Stimulated activated CD8-positive, alpha-beta memory T cell treated with anti-CD3 and anti-CD28 coated beads, Interleukin-7, amount 100 ng/mL, for 1 hour (primary cell): ENCODE measurements at places on chromosomes 5 and 9.

DNA sequence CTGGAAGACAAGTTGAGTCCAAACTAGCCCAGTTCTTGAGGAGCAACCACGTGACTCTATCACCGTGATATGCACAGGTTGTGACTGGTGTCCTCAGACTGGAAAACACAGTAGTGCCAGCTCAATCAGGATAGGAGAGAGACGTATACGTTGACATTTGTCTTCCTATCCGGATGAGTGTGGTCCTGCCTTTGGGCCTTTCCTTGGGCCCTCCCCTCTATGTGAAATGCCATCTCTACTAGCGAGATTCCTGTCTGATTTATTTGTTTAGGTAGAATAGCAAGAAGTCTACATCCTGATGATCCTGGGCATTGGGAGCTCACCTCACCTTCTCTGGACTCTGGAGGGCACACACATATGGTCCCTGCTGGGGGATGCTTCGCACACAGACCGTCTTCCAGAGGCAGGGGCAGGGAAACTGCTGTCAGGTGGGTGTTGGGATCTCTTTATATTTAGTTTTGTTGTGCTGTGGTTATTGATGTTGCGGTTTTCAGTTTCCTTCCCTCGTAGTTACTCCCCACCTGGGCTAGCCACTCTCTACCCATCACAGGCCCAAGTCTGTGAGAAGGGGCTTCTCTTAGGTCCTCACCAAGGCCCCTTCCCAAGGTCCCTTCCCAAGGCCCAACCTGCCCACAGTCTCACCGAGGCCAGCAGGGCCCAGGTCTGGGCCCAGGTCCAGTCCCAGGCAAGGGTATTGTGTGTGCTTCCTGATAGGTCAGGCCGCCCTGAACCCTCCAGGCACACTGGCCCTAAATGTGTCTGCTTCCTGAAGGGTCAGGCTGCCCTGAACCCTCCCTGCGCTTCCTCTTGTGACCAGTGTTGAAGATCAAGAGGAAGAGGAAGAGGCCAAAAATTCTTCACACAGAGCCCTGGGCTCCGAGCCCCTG, 19.0 kb upstream of the SPINK4 start:
- DNase-seq = no peak

- DNase-seq = no peak
Measured at GRCh38 chr5:107502676-107503060, 168.1 kb downstream of the EFNA5 start.

GRCh38 chr9:131433302-131433854, 39.5 kb downstream of the PRRC2B start:
- no peak for DNase-seq

DNA sequence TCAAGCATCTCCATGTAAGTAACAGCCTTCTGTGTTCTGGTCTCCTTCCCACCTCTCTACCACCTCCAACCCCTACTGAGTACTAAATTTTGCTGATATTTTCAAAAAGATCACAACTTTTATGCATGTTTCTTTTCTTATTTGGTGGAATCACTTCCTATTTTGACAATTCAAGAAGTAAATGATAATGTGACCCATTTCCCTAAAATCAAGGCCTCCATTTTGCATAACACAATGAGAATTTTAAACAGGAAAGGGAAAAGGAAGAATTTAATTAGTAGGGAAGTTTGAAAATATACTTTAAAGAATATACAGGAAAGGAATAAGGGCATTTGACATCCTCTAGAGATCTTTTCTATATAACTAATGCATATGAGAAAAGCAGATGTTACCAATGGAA, 212.9 kb upstream of the RASA1 start:
- DNase-seq = no peak

- DNase-seq = no peak
Measured at GRCh38 chr9:34581318-34581717, 8.2 kb downstream of the CNTFR start.

DNA sequence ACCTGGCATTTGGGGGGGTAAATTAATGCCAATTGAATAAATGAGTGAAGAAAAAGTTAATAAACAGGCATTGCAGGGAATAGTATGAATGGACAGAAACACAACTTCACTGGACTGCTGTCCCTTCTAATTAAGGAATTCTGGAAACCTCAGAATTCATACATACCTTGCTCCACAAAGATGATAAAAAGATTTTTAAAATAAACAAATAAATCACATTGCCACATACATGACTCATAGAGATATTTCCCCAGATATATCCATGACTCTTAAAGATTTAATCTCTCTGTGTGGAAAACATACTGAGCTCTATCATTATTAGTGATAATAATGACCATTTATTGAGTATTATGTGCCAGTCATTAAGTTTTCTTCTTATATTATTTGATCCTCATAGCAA, 469.0 kb upstream of the MEF2C start:
- no peak for DNase-seq

DNA sequence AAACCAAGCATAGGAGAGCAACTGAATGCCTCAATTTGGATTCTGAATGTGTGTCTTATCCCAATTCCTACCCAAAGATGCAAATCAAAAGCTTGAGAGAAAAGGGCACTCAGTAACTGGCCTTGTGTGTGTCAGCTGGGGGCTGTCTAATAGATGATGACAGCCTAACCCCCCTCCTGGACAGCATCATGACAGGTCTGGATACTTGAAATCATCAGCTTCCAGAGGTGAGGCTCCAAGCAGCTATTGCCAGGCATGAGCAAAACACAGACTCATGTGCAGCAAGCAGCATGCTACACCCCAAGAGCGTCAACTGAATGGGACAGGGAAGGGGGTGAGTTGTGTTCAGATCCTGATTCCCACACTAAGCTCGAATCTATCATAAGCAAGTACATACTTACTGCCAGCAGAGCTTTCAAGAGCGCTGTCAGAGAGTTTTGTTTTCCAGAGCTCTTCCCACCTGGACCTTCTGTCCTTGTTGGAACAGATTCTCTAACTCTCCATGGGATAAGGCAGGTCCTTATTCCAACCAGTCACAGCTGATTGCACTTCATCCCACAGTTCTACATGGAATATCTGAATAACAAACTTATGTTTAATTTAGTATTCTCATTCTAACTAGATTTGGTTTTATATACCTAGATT, 467.5 kb downstream of the DTWD2 start:
- no peak for DNase-seq

GRCh38 chr9:131335368-131335755, 45.8 kb downstream of the PLPP7 start:
- DNase-seq = no peak

DNA sequence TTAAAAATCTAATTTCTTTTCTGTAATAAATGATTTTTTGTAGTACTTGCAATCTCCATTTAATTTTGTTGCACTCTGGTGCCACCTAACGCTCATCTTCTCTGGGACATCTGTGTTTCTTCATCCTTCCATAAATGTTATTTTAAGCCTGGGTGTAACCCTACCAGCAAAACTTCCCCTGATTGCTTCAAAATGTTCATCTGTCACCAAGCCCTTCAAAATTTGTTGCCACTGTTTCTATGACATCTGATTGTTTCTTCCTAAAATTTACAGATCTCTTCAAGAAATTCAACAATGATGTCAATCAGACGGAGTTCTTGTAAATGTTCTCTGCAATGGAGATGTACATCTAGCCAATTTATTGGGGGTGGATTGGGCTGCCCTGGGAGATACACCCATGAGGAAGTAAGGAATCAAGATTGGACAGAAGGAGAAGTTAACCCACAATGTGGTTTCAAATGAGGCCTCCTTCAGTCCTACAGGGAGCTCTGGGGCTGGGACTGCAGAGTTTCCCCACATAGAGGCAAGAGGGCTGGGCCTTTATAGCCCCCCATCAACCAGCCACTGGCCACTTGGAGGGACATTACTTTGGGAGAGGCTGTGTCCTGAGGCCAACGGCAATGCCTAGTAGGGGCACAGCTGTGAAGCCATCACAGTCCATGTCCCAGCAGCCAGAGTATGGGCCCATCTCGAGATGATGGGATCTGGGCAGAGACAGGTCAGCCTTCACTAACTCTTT, 23.3 kb downstream of the MCTP1 start:
- no peak for DNase-seq

DNA sequence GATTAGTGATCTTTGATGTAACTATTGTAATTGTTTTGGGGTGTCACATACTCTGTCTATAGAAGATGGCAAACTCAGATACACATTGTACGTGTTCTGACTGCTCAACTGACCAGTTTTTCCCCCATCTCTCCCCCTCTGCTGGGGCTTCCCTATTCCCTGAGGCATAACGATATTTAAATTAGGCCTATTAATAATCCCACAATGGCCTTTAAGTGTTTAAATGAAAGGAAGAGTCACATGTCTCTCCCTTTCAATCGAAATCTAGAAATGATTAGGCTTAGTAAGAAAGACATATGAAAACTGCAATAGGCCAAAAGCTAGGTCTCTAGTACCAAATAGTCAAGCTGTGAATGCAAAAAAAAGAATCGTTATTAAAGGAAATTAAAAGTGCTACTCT, 265.6 kb downstream of the TMEM232 start:
- DNase-seq = no peak

DNA sequence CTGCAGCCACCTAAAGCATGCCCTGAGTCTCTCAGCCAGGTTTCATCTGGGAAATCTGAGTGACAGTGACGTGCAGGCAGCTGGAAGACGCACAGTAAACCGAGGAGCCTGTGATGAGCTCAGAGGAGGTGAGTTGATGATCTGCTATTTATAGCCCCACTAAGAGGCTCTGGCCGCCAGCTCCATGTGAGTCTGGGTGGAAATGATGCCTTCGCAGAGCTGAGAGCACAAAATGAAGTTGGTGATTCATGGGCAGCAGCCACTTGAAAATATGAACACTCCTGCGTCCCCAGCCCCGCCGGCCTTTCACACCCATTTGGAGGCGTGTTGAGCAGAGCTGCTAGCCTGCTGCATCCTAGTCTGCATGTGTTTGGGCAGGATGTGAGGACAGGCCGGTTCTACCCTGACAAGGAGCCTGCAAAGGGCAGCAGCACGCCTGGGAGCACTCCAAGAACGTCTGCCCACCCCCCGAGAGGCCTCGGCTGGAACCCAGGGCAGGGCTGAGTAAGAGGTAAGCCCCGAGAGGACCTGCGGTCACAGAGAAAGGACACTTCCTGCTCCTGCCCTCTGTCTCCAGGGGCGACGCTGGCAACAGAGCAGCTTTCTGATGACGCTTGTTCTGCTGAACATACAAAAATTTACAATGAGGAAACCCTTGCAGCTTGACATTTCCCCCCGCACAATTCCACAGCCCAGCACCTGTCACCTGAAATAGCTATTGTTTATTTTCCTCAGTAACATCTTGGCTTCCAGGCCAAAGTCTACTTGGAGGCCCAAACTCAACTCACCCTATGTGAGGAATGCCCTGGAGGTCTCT, 25.1 kb upstream of the CDKN2AIPNL start:
- DNase-seq = no peak

GRCh38 chr9:128781187-128782070, 5.6 kb upstream of the TBC1D13 start:
- DNase-seq = no peak

DNA sequence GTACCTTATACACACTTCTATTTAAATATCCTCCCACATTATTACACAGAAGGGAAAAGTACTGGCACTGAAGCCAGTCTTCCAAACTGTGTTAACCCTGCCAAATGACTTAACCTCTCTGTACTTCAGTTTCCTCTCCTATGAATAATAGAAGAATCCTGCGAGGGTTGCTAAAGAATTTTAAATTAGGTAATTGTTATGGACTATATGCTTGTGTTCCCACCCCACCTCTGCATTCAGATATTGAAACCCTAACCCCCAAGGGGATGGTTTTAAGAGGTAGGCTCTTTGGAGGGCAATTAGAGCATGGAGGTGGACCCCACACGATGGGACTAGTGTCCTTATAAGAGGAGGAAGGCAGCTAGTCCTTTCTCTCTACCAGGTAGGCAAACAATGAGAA, 72.7 kb downstream of the TTLL11 start:
- no peak for DNase-seq

GRCh38 chr9:130356033-130356432, 88.7 kb upstream of the ASS1 start:
- no peak for DNase-seq

DNA sequence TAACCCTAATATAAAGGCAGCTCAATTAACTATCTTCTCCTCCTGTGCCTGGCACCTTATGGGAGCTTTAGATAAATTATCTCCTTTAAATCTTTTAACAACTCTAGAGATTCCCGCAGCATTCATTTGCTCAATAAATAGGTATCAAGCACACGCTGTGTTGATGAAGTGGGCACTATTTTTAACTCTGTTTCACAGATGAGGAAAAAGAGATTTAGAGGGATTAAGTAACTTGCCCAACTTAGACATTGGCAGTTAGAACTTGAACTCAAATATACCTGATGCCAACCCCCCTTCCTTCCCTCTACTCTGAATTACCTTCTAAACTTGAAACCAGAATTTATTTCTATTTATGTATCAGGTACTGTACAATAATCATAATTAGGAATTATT, 112.4 kb downstream of the SH3TC2 start:
- DNase-seq = no peak

DNA sequence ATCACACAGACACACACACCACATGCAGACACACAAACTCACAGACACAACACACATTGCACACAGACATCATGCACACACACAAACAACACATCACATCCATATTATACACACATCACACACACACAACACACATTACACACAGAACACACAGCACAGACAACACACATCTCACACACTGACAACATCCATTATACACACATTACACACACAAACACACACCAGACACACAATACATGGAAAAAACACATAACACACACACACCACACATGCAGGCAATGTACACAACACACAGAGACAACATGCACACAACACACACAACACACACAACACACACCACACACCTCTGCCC, 4.8 kb upstream of the CCDC187 start:
- DNase-seq = no peak

DNA sequence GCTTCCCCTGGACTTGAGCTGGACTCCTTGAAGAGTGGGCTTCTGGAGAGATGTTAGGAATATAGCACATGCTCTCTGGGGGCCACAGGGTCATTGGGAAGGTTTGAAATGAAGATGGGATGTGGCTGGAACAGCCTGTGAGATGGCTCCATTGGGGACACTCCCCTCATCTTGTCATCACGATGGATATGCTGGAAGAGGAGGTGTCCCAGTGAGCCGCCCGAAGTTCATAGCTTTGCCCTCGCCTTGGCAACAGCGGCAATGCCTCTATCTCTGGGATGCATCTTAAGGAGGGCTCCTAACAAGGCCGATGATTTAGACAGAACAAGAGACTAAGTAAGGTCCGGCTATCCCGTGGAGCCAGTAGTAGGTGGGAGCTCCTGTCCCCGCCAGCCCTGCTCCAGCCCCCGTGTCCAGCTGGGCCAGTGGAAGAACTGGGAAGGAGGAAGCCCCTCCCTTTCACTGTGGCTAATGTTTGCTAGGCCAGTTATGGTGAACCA, 23.9 kb downstream of the AMBP start:
- DNase-seq = no peak
